Amygdala (tissue), 56 donors: ENCODE measurements at places on chromosomes 2 and 18.

- no peak for DNase-seq
Measured at GRCh38 chr2:89845532-89845931, 1154.1 kb downstream of the RPIA start.

DNA sequence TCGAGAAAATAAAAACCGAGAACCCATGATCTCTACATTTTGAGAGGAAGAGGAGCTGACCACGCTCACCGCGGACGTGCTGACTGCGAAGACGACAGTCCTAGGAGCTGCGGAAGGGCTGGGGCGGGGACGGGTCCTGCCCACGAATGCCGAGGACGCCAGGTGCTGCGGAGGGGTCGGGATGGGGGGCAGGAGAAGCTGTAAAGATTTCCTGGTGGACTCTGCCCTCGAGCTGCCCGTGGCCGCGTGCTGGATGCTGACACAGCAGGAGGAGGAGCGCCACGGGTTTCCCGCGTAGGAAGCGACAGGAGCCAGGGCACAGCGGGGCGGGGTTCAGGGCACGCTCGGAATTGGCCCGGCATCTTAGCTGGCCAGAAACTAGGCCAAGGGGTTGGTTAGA lies 22.2 kb downstream of the ZSCAN30 start:
- DNase-seq = no peak

DNA sequence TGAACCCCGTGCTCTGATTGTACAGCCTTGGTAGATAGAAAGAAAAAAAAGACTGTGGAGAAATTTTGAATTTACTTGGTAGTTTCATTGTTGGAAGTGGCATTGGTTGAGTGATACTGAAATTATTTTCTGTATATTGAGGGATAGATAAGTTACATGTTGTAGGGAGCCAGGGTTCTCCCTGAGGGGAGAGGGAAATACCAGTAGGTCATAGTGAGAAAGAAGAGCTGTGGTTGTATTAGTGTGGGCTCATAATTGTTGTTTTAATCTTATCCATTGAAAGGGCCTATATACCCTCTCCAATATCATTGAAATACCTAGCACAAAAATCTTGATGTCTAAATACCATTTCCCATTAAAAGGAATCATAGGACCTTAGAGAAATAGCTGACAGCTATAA lies 16.9 kb upstream of the RAB31 start:
- no peak for DNase-seq

DNA sequence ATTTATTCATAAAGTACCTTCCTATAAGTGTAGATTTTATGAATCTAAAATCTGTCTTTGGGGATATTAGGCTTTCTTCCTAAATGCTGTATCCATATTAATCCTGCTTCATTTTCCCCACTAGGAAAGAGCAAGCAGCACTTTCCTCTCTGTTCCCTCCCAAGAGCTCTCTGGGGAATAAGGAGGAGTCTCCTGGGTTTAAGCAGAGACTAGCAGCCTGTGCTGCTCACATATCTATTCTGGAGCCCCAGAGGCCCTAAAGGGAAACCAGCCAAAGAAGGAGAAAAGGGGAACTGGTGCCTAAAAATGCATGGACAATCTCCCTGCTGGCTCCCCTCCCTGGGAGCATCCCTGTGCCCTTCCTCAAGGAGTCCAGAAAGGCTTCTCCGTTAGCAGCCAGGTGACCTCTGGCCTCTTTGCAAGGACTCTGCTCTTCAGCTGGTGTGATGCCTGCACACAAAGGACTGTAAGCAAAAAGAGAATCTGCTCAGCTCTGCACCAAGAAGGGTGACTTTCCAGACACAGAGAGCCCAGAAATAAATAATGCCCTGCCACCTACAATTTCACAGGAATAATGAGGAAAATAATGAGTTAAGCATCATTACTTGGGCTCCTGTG lies 270.6 kb downstream of the SS18 start:
- DNase-seq = no peak

DNA sequence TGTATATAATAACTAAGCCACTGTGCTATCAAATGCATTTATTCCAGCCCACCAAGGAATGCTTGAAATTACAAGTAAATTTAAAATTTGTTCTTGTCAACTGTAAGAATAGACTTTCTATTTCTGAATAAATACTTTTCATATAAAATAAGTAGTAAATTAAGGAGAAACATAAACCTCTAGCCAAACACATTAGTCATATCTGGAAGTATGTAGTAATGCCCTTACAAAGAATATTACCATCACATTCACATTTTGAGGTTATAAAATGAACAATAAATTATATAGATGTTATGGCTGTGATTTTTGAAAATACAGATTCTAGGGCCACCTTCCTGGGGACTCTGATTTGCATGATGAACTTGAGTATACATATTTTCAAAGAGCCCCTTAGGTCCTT lies 54.7 kb downstream of the SERPINB7 start:
- DNase-seq = no peak

DNA sequence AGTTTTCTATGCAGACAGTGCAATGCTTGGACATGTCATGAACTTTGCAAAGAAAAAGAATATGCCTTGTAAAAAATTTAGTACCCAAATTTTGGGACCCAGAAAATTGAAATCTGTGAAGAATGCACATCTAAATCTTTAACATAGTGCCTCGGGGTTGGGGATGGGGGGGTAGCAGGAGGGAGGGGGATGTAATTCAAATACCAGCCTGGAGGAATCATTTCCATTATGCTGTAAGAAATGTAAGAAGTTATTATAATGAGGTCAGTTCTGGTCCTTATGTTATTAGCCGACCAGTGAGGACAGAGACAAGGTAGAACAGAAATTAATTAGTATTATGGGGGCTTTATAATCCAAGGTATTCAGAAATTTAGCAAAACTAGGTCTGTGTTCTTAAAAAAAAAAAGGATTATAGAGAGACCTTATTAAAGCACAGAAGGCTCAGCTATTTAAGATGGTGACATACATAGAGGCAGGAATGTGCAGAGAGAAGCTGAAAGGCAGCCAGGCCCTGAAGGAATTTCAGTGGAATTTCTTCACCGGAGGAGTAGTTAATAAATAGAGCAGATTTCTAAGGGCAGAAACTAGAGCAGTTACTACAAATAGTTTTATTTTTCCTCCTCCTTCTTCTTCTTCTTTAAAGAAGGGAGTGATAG lies 89.0 kb upstream of the RBMS1 start:
- DNase-seq = no peak

GRCh38 chr18:22591222-22591621 lies 173.5 kb upstream of the CTAGE1 start:
- no peak for DNase-seq

DNA sequence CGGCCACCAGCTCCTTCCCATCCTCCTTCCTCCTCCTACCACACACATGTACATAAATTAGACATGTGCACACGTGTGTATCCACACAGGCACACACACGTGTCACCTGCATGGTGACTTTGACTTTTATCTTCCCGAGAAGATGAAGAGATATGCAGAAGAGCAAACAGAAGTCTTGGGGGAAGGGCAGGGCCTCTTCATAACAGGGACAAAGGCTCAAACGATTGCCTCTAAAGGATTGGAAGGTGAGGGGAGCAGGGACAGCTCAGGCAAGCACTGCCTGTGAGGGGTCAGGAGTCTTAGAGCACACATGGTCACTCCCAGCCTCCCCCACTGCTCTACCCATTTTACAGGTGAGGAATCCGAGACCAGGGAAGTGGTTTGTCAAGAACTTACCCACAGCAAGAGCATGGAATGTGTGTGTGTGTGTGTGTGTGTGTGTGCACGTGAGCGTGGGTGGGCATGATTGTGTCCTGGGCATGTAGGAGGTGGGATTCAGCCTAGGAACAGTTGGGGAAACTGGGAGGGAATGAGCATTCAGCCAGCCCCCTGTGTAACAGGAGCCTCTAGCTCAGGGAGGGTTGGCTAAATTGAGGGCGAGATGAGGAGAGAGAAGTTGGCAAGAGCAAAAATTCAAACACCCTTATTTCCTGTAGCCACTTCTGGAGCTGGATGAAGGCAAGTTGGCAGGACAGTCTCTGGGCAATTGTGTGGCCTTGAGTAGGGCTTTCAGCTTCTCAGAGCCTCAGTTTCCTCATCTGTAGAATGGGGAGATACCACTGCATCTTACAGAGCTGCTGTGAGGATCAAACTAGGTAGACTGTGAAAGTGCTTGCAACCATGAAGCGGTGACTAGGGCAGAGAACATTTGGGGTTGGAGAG lies 24.2 kb downstream of the CIB4 start:
- DNase-seq = no peak

- DNase-seq = no peak
Measured at GRCh38 chr2:20665243-20666004, 1.5 kb upstream of the GDF7 start.

DNA sequence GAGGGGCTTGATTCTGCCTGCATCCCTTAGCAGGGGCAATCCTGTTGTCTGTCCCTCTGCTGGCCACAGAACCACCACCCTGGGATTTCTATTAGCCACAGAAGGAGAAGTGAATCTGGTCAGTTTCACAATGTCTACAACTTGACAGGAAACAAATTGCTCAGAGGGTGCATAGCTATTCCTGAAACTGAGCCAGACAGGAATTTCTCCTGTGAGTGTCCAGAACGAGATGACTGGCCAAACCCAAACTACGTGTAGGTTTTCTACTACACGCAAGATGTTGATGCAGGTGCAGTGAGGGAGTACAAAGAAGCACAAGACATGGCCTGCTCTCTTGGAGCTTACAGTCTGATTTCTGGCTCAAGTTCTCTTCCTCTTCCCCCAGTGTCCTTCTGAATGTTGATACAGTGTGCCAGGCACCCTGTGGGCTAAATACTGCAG lies 201.9 kb downstream of the CLIP4 start:
- no peak for DNase-seq

GRCh38 chr2:196959281-196959680 lies 32.8 kb upstream of the PGAP1 start:
- no peak for DNase-seq

- DNase-seq = no peak
Measured at GRCh38 chr2:112077814-112078213, 22.7 kb downstream of the TMEM87B start.
